ENCODE measurements at places on chromosomes 5 and 9.
A peak's percentile ranks its signal among the peaks of the same experiment; 100 is the strongest.

DNA sequence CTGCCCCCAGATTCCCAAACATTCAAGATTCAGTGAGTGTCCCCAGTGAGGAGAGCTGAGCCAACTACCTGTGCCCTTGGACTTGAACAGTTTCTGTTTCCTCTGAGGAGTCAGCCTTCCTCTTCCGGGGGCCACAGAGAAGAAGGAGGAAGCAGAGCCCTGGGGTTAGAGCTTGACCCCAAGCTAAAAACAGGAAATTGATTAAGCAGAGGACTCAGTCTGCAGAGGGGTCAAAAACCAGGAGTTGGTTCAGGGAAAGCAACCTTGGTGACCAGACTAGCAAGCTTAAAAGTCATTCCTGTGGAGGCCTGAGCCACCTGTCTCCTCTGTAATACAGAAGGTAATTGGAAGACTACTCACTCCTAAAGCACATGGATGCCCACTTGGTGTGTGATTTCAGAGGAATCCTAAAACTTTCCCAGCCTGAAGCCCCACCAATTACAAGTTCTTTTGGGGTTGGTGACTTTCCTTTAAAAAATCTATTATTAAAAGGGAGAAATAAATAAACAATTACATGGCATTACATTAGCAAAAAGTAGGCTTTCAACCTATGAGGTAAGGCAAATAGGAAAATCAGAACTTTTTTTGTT is 64.2 kb upstream of the SELENOP start:
- no peak for DNase-seq

DNA sequence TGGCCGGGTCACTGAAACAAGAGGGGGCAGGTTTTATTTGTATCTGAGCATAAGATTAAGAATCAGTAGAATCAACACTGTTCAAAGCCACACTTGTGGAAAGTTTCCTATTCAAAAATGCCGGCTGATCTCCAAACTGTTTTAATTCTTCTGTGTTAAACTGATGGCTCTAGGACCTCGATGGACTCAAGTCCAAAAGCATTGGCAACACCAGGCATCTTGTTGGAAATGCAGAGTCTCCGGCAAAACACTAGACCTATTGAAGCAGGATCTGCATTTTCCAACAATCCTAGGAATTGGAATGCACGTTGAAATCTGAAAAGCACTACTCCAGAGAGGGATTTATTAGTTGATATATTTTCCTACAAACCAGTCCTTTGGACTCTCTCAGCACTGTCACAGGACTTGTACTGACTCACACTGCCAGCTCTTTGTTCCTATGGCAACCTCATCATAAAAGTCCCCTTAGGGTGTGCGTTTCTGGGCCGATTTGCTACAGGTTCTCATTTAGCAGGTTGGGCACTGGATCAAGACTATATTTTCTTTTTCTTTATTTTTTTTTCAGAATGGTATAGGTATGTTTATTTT is 48.1 kb upstream of the PCA3 start:
- DNase-seq, result no peak

DNA sequence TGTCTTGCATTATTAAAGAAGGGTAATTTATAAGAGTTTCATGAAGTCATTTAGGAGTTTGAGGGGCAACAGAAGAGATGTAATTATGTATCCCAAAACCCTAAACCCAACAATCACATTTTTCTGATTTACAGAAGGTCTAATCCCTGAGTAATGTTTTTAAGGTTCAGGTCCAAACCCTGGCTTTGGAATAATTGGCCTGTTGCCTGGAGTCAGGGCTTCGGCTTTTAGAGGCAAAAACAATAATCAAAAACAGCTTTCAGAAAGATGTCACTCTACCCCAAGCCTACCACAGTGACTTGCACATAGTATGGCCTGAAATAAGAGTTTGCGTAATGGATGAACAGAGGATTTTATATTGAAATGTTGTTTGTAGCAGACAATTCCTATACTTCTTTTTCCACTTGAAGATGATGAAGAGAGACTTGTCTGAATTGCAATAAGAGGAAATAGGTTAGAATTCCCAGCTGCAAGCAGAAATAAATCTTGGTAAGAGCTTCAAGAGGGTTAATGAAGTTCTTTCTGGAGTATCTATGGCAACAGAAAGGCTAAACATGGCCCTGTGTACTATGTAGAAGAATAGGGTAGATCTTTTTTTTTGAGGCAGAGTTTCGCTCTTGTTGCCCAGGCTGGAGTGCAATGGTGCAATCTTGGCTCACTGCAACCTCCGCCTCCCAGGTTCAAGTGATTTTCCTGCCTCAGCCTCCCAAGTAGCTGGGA is 152.0 kb downstream of the GPBP1 start:
- no peak for DNase-seq

- DNase-seq, result peak; percentile 58
Measured at GRCh38 chr9:82961504-82962125, 101.3 kb downstream of the RASEF start.

DNA sequence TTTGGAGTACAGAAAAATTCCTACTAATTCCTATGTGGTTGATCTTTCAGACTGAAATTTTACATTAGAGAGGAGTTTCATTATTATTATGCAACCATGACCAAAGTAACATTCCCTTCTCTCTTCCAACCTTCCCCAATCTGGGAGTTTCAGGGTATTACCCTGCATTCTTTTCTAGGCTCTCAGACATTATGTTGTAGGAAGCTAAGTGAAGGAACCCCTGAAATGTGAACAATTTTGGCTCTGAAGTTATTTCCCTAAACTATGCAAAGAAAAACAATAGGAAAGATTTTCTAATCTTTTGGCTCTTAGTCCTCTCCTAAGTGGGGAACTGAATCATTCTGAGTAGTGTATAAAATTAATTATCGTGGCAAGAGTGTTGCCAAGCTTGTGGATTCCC is 63.3 kb upstream of the ZFAND5 start:
- no peak for DNase-seq

- peak; percentile 75 for DNase-seq
Measured at GRCh38 chr5:96657068-96657467, 5.1 kb upstream of the CAST start.

DNA sequence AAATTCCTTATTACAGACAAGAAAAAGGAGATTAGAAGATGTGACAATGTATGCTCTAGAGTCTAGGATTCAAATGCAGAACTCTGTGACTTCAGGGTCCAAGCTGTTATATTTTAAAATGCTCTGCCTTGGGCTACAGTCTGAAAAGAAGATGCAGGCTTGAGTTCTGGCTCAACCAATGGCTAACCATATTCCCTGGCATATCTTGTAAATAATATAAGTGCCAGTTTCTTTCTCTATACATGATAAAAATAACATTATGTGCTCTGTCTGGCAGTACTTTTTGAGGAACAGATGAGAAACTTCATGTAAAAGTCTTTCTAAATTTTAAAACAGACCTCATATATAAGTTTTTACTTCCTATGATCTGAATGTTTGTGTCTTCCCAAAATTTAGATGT is 926.5 kb upstream of the CDH6 start:
- no peak for DNase-seq

DNA sequence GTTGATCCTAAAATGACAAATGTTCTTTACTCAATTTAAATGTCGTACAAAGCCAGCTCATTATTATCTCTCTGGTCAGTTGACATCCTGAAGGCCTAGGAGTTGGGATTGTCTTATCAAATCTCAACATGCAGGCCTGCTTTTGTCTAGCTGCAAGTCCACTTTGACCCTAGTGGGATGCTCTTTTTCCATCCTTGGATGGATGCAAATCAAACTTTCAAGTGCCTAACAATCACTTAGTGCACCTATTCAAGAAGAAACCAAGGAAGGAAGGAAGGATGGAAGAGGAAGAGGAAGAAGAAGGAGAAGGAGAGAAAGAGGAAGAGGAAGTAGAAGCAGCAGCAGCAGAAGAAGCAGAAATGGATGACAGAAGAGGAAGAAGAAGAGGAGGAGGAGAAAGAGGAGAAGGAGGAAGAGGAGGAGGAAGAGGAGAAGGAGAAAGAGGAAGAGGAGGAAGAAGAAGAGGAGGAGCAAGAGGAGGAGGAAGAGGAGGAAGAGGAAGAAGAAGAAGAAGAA is 109.6 kb downstream of the PIK3R1 start:
- DNase-seq, result no peak

DNA sequence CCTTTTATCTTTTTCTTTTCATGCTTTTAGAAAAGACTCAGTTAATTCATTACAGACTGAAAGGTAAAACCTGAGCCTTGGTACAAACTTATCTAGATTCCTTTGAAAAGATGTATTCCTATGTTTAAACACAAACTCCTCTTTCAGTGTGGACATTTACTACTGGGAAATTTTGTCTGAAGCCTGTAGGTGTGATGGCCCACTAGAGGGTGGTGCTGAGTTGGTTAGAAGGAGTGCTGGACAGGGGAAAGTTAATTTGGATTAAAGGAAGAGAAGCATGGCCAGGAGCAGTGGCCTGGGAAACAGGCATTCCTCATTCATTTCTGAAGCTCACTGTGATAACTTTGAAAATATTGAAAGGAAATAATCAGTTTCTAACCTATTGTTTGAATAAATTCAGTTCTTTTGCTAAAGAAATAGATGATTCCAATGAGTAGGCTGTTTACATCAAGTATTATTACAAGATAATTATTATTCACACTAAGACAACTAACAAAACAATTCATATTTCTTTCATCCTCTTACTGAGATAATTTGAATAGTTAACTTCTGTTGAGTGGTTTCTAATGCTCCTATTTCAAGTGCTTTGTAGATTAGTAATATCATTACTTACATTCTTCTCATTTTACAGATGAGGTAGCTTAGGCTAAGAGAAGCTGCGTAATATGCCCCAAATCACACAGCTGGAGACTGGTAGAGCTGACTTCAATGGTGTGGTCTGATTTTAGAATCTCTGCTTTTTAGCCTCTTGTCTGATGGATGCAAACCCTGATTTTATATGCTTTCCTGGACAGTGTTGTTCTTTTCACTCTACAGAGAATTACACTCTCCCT is 150.9 kb downstream of the ADGRV1 start:
- peak; percentile 13 for DNase-seq

DNA sequence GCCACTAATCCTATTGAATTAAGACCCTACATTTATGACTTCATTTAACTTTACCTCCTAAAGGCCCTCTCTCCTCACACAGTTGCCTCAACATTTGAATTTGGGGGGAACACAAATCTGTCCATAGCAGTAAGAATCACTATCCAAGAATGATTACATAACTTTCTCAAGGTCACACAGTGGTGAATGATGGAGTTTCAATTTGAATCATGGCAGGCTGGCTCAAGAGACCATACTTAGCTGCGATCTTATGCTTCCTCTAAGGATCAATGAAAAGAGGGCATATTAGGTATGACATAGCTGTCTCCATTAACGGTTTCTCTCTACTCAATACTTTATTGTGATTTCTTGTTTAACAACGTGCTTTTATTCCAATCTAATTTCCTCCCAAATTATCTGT is 44.1 kb upstream of the PDE4D start:
- DNase-seq, result no peak

- DNase-seq, result no peak
Measured at GRCh38 chr9:6616951-6617602, 28.5 kb downstream of the GLDC start.

- no peak for DNase-seq
Measured at GRCh38 chr5:63145167-63145566, 566.5 kb downstream of the LRRC70 start.

DNA sequence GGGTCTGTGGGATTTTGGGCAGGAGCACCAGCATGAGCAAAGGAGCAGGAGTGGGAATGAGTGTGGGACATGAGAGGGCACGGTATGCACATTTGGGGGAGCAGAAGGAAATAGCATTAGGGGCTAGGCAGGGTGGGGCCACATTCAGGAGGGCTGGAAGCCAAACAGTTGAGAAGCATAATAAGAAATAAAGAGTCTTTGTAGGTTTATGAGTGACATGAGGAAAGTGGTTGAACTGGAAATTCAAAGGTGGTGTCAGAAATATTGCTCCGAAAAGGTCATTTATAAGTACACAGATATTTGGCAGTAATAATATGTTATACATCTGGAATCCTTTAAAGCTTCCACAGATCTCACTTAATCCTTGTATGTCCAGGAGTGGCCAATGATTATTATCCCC is 26.4 kb downstream of the ARHGEF28 start:
- no peak for DNase-seq

DNA sequence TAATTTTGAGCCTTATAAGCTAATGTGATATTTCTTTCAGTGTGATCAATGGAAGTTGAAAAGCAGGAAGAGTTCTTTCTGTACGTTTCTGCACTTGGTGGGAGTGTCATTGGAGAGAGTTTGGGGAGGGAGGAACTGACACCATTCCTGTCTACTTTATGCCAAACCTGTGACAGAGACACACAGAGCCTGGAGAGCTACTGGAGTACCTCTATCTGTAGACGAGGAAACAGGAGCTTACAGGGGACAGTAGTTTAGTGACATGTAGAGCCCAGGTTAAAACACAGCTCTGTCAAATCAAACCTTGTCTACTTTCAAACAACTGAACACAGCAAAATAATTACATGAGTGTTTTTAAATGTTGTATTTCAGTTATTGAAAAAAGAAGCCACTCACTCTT is 103.6 kb downstream of the PDE4D start:
- DNase-seq, result no peak

DNA sequence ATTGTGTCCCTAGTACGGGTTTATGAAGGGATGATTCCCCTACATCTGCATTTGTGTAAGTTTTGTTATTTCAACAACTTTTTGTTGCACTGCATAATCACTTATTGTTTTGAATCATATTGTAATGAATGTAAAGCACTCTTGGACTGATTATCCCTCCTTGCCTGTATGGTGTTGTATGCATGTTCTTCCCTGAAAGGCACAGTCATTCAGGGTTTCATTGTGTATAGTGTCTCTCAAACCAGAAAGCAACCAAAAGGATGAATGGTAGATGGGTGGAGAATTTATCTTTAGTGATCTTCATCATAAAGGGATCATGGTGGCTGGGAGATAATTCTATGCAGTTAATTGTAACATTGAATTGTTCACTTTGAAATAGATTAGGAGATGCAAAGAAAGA is 247.3 kb downstream of the BRINP1 start:
- DNase-seq, result no peak

DNA sequence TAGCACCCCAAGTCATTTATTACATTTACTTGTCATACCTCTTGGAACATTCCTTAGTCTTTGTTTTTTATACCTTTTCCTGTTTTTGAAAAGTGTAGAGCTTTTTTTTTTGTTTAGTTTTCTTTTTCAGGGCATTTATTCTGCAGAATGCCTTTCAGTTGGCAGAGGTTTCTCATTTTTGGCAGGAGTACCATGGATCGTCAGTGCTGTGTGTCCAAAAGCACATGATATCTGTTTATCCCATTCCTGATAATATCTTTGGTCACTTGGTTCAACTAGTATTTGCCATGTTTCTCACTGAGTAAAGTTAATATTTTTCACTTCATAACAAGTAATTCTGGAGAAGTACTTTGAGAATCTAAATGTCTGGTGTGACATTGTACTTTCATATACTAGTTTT is 10.7 kb downstream of the OGN start:
- no peak for DNase-seq

DNA sequence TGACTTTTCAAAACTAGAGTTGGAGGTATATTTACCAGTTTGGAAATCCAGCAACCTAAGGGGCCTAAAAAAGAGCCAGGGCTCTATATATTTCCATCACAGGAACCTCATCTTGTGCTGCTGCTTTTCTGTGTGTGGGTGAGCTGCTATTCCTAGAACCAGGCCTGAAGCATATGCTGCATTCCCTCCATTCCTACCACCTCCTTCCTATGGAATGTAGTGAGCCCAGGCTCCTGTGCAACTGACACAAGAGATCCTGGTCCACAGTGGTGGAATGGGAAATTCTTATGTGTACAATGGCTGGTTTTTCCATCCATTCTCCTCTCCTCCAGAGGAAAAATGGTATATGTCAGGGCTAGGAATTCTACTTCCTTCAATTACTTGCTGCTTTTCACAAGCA is 39.1 kb downstream of the SPEF2 start:
- DNase-seq, result no peak

Data from fibroblast of the conjunctiva (primary cell).